GM23338 (cell line): ENCODE measurements at places on chromosomes 11 and 22. TPM values are rescaled to one million over a fixed set of nuclear protein-coding genes. Genes with fewer than 3 reads are reported as not detected.

GRCh38 chr11:112634551-112634950 is 326.7 kb upstream of the NCAM1 start:
- DNase-seq = peak; percentile 18

The EHF gene
- not detected in 2 replicates for total RNA-seq

GRCh38 chr11:770642-771616 is 6.4 kb downstream of the GATD1 start:
- no peak for DNase-seq

DNA sequence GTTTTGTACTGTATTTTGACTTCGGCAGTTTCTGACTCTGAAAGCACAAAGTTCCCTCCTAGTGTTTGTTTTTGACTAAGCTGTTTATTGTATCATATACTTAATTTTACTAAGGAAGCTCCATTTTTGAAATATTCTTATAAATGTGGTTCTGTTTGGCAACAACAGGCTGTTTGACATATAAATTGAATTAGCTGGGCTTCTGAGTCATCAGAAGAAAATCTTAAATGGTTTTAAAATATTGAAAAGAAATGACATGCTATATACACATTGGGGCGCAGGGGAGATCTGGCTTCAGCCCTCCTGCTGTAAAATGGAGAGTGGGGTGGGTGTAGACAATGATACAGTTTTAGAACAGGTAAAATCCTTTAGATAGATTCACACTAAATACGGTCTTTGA is 38.6 kb downstream of the SHISA8 start:
- DNase-seq = no peak

The ARCN1 gene
- 106 and 109 TPM in 2 replicates for total RNA-seq

GRCh38 chr11:57597916-57598830 is 688 bp downstream of the SERPING1 start:
- peak; percentile 96 for DNase-seq

The GLYAT gene
- 0.10 TPM in 1 of 2 replicates, not detected in the other for total RNA-seq

DNA sequence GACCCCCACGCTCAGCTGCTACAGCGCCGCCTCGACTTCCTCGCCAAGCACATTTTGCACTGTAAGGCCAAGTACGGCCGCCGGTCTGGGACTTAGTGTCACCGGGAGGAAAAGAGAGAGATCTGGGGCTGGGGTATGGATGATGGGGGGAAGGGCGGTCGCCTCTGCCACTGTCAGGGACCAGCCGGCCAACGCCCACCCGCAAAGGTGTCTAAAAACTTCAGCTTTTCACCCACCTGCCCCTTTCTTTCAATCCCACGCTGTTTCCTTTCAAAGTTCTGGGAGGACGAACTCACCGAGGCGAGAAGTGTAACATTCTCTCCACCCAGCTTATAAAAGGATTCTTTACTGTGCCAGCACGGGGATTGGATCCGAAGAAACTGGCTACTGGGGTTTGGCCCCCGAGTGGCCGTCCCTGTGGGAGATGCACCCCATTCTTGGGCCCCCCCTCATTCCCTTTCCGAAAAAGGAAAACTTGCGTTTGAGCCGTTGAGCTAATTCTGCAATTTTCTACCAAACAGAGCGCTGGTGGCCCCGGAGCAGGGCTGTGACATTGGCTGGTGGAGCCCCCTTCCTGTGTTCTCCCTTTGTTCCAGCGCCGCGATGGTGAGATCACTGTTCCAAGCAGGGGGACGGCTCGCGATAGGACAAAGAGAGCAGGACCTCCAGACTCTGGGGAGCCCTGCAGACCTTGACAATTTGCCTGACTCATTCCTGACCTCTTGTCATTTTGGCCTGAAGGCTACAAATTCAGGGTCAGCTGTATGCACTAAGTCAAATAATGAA is 1.8 kb downstream of the FJX1 start:
- DNase-seq = peak; percentile 89

GRCh38 chr11:76690736-76691135 is 20.2 kb upstream of the LRRC32 start:
- no peak for DNase-seq

The SEPTIN5 gene
- total RNA-seq = 7.7 and 17.2 TPM in 2 replicates

GRCh38 chr11:62004473-62004872 is 37.0 kb upstream of the FTH1 start:
- DNase-seq = no peak

DNA sequence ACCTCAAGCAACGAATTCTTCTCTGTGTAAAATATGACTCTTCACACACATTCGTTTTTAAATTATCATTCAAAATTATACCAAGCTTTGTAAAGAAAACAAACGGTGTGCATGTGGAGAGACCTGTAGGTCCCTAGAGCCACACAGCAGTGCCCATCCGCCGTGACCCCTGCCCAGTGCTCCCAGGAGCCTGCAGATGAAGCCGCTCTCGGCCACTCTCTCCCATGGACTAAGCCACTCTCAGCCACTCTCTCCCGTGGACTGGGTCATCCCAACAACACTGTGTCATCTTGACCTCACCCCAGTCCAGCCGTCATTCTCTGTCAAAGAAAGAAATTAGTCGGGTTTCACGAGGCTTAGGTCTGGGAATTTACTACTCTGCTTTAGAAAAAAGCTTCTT is 391.6 kb downstream of the BRD1 start:
- no peak for DNase-seq
